Glutamatergic neuron (in vitro differentiated cells): ENCODE measurements at places on chromosomes 11 and 22.

DNA sequence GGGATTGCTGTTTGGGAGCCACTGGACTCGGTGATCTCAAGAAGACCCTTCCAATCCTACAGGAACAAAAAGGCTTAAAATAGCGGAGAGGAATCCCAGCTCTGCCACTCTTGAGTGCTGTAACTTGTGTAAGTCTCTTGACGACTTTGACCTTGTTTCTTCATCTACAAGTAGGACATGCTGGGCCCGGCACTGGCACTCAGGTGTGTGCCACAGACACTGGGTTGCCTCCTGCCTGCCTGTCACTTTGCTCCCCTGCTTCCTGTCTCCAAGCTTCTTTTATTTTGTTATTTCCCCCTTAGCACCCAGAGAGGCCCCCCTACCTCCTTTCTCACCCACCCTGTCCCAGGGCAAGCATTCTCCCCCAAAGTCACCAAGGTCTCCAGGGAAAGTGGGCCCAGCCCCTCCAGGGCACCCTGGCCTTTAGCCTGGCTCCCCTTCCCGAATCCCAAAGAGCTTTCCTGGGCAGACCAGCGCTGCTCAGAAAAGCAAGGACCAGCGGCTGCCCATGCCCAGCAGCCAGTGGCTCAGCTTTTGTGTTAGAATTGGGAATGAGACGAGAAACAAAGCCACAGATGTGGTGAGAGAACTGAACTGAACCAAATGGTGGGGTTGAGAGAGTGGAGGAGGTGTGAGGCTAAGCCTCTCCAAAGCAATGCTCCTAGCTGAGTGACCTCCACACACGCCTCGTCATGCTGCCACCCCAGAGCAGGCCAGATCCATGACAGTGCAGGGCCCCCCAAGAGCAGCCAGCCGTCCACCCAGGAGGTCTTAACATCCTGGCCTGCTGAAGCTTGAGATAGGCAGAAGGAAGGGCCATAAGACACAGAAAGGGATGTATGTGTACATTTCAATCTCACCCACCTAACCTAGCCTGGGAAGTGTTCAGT, 4.5 kb downstream of the TRIM29 start:
- DNase-seq: peak; percentile 6

DNA sequence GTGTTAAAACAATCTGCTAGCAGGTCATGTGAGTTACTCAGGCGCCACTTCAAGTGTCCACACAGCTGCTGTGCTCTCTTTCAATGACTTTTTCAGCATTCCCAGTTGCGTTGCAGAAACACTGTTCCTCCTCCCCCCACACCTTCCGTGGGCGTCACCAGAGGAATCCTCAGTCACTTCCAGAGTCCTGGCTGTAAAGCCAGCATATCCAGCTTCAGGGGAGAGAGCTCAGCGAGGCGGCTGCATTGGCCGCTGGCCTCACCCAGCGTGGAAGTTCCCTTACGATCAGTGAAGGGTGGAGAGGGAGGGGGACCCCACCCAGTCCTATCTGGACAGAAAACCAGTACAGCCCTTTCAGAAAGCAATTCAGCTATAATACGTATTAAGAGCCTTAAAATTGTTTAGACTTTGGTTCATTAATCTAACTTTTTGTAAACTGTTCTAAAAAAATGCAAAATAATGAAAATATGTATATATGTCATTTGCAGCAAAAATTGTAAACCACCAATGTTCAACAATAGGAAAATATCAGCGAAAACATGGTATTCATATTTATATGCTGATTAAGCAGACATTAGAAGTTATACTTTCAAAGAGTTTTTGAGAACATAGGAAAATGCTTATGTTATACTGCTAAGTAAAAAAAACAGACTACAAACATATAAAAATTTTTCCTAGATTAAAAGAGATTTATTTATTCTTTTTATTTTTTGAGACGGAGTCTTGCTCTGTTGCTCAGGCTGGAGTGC, 2.8 kb upstream of the ANO9 start:
- no peak for DNase-seq

GRCh38 chr11:10257478-10257877, 36.5 kb downstream of the SBF2 start:
- DNase-seq: no peak

DNA sequence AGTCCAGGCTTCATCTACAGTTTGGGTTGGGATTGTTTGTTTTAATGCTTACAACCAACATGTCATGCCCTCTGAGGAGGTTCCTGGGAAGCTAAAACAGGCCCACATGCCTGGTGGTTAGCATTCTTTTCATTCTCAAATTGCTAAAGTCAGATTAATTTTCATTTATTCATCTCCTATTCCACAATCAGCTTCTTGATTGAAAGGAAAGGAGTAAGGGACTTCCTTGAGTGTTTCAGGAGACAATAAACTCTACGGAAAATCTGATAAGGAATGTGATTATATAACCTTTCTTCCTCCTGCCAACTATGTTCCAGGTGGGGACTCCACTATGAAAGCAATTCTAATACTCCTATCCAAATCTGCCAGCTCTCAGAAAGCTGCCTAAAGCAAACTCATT, 30.8 kb downstream of the MRTFA start:
- DNase-seq: no peak

DNA sequence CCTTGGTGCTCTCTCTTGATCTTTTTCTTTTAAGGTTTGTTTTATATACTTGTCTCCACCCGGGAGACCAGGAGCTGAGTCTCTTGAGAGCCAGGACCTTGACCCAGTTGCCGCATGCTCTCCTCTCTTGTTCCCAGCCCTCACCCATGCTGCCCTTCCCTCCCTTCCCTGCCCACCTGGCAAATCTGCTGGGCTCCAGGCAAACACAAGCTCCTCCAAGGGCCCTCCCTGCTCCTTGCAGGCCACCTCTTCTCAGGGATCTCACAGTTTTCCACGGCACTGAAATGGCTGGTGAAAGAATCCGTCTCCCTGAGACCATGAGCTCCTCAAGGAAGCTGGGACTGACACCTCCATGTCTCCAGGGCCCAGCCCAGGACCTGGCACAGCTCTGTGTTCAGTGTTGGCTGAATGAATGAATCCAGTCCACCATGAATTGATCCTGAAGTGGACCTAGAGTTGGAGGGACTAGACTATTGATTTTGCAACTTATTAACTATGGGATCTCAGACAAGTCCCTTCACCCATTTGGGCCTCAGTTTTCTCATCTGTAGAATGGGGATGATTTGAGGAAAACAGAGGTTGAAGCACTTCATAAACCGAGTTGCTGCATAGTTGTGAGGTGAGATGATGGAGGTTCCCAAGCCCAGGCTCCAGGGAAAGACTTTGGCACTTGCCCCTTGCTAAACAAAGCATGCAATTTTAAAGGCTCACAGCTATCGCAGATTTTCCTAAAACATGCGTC, 25.1 kb upstream of the FBLN1 start:
- no peak for DNase-seq

GRCh38 chr11:132231656-132232347, 861.4 kb downstream of the NTM start:
- no peak for DNase-seq

DNA sequence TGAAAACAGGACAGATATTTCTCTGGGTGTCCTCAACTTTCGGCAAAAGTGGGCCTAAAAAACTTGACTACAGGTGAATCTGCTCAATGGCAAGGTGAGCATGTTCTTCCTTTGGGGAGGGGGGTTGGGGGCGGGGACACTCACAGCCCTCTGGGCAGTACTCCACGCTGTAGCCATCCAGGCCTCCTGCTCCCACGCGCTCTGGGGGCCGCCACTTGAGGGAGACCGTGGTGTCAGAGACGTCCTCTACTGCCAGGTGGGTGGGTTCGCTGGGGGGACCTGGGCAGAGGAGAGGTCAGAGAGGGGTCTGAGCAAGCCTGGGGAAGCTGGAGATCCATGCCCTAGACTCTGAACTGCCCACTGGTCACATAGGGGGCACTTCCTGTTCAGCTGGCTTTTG, 16.8 kb downstream of the MYBPC3 start:
- DNase-seq: no peak

DNA sequence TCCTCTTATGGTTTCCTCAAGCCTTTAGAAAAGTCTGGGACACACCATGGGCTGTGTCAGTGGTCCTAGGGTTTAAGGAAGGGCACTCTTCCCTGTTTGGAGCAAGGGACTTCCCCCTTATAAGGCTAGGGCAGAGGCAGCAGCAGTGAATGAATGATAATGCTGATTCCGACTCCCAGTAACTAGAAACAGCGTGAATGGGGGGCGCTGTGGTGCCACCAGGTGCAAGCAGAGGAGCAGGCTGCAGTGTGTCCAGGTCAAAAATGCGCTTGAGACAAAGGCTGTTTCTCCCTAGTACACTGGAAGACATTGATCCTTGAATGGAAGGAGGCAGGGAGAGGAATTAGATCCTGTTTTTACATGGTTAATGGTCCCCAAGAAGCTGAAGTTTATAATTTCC, 11.6 kb upstream of the RIC3 start:
- DNase-seq: no peak

- DNase-seq: no peak
Observed at GRCh38 chr11:98679673-98680072, 341.1 kb upstream of the CNTN5 start.

DNA sequence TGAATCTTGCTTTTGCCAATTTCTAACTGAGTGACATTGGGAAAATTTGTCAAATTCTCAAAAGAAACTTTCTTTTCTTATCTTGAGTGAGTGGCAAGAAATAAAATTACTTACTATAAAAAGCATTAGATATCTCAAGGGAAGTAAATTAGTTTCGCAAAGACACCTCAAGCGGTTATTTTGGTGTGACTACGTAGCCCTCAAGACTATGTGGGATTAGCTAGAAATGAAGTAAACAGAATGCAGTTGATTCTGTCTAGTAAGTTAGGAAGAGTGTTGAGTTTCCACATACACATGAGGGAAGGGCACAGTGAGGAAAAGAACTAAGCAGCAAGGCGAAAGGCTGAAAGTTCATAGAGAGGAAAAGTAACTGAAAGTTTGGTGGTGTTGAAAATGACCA, 28.3 kb upstream of the MS4A6A start:
- DNase-seq: no peak

GRCh38 chr11:95647871-95648270, 141.7 kb downstream of the FAM76B start:
- no peak for DNase-seq

- no peak for DNase-seq
Observed at GRCh38 chr11:86219311-86220193, 25.0 kb upstream of the EED start.

GRCh38 chr11:86801364-86801763, 1.0 kb downstream of the PRSS23 start:
- no peak for DNase-seq

DNA sequence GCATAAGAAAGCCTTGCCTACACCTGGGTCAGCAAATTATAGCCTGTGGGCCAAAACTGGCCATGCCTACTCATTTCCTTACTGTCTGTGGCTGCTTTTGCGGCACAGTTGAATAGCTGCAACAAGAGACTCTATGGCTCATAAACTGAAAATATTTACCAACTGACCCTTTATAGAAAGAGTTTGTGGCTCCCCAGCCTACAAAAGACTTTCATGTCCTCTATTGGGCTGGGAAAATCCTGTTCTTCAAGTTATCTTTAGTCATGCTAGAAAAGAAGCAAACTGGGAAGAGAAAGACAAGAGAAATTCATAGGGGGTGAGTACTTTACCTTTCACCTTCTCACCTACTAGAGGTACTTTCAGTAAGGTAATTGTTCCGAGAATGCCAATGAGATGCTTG, 175.1 kb downstream of the SWAP70 start:
- no peak for DNase-seq

- DNase-seq: no peak
Observed at GRCh38 chr11:32888805-32889204, 3.8 kb upstream of the QSER1 start.

DNA sequence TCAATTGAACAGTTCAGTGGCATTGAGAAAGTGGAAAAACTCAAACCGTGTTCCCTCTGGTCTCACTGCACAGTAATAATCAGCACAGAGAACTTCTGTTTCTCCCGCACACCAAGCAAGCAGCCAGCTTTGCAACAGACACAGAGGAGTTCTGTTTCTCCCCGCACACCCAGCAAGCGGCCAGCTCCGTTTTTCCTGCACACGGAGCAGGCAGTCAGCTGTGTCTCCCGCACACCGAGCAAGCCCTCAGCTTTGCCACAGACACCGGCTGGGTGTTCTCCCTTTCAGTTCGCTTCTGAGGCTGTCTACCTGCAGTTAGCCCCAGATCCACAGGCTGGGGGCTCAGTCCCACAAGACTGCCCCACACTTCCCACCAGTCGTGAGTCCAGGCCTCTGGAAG, 9.9 kb upstream of the TALDO1 start:
- DNase-seq: no peak

DNA sequence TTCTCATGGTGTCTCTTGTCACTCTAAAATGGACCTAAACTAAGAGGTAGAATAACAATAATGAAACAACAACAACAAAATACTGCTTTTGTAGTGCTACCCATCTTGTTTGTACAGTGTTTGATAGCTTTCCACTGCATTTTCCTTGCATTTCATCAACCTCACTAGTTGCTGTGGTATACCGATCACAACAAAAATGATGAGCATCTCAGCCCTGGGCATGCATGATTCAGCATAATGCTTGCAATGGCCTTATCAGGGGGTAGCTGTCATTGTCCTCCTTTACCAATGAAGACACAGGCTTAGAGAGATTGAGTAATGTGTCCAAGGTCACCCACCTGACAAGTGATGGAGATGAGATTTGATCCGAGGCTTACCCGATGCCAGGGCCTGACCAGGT, 682.5 kb downstream of the NTM start:
- no peak for DNase-seq

GRCh38 chr11:114438303-114438702, 964 bp upstream of the REXO2 start:
- DNase-seq: no peak

- DNase-seq: peak; percentile 31
Observed at GRCh38 chr22:38570779-38571364, 889 bp upstream of the DMC1 start.

GRCh38 chr11:117999354-117999993, 13.3 kb downstream of the IL10RA start:
- no peak for DNase-seq

DNA sequence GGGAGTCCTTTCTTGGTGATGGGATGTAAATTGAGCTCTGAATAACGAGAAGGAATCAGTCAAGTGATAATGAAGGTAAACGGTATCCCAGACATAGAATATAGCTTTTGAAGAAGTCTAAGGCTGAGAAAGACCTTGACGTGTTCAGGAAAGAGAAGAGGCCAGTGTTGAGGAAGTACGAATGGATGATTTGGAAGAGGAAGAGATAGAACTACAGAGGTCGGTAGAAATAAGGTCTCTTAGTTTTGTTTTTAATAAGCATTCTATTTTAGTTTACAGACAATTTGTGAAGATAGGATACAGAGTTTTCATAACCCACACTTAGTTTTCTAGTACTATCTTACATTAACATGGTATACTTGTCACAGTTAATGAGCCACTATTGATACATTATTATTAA, 1598.1 kb downstream of the FAM181B start:
- DNase-seq: no peak
